ENCODE measurements at places on chromosomes 3 and 15. TPM values are rescaled to one million over a fixed set of nuclear protein-coding genes. Genes with fewer than 3 reads are reported as not detected.

DNA sequence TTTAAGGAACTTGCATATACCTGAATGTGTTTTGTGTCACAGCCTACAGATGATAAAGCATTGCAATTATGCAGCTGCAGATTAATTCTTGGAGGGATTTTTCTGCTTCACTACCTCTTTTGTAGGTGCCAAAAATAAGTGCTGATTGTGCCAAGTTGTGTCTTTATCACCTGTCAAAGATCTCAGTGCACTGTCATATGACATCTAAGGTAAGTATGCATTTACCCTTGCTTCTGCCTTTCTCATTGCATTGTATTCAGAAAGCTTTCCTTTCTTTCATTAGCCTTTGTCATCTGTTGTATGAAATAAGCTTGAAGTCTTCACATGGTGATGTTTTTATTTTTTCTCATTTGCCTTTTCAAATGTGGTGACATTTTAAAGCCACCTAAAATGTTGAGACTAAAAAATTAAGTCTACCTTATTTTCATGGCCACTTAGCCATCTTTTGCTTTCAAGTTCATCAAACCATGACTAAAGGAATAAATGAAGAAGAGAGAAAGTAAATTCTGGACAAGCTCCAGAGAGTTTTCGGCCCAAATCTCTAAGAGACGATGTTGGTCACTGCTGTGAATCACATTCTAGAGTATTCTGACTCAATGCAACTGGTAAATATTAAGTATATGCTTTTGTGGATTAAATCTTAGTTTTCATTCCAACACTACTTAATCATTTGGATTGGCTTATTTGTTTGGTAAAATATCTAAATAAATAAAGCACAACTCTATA, 381.8 kb upstream of the EPHA3 start:
- no peak for DNase-seq

- DNase-seq, result no peak
These were observed 28.6 kb upstream of the CCDC39 start for GRCh38 chr3:180707896-180708295.

GRCh38 chr15:58203537-58203936, 65.4 kb downstream of the AQP9 start:
- peak; percentile 60 for DNase-seq

GRCh38 chr3:131403216-131403895, 21.8 kb downstream of the NUDT16 start:
- no peak for DNase-seq

- DNase-seq, result no peak
These were observed 14.8 kb downstream of the NT5DC2 start for GRCh38 chr3:52518723-52519444.

DNA sequence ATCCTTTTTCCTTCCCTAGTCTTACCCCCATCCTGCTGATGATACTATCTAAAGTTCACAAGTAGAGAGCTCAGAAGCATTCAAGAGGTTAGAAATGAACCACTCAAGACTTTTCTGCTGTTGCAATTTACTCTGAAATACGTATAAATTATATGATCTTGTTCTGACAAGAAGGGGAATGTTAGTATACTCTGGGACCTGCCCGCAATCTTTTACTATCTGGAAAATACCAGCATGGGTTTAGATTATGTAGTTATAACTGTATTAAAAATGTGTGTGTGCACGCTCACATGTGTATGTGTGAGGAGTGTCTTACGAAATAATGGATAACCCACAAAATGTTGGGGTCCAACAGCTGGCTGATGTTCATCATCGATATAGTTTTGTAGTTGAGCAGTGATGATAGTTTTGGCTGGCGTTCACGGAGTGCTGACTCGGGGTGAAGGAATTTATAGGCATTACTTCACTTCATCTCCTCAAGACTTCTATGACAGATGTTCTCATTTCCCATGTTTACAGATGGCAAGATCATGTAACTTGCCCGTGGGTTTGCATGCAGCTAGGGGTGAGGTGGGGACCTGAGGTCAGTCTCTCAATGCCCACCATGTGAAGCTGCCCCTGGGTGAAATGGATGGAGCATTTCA, 297.5 kb upstream of the LYSMD4 start:
- no peak for DNase-seq

DNA sequence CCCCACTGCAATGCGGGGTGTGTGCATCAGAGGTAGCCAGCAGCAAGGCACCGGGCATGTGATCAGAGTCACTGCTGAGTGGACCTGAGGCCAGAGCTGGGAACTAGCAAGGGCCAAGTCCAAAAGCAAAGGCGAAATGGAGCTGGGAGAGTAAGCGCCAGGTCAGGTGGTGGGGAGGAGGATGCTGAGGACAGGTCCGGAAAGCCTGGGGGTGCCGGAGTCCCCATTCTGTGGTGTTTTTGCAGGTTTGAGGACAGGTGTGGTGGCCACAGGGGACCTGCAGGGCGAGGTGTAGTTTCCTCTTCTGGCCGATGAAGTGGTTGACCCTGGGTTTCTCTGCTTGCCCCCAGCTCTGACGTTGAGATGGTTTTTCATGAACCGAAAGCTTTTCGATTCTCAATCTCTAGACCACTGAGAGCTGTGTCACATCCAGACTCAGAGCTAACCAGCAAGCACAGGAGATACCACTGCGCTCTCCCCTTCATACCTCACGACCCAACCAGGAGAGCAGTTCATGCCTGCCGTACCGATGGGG, 35.0 kb upstream of the HES1 start:
- no peak for DNase-seq

DNA sequence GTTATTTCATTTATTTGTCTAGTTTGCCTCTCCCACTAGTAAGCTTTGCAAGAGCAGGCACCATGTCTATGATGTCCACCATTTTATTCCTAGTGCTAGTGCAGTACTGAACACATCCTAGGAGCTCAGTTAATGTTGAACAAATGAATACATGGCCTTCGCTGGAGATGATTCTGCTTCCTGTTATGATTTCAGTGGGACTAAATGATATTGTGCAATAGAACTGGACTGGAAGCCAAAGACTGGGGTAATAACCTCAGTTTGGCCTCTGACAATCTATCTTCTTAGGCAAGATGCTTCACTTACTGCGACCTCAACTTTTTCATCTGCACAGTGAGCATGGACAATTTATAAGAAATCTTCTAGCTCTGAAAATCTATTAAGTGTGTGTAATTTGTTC, 191.3 kb downstream of the ADAMTSL3 start:
- DNase-seq, result no peak

- DNase-seq, result no peak
These were observed 14.8 kb downstream of the P3H2 start for GRCh38 chr3:190105876-190106275.

- DNase-seq, result no peak
These were observed 13.9 kb downstream of the AADAC start for GRCh38 chr3:151827816-151828215.

GRCh38 chr3:148101061-148101460, 596.6 kb upstream of the AGTR1 start:
- DNase-seq, result no peak

PLA2G4F gene
- not detected for total RNA-seq

PRR20G gene
- not detected for total RNA-seq

UCN2 gene
- total RNA-seq, result 10.1 TPM

NCEH1 gene
- total RNA-seq, result 16.4 TPM

Measured in SJSA1 (cell line).